ENCODE measurements at places on chromosomes 2 and 18. TPM values are rescaled to one million over a fixed set of nuclear protein-coding genes. Genes with fewer than 3 reads are reported as not detected.

The C2orf78 gene
- not detected for polyA plus RNA-seq

The AMER3 gene
- not detected for polyA plus RNA-seq

The CYRIA gene
- 5.4 TPM for polyA plus RNA-seq

The SLC5A6 gene
- polyA plus RNA-seq = 19.3 TPM

The DTNA gene
- 90.1 TPM for polyA plus RNA-seq

The CD8B gene
- polyA plus RNA-seq = 0.25 TPM

The OLA1 gene
- polyA plus RNA-seq = 236 TPM

The SP110 gene
- polyA plus RNA-seq = 11.9 TPM

The CBLN2 gene
- polyA plus RNA-seq = not detected

The IL1RL1 gene
- 0.35 TPM for polyA plus RNA-seq

The FAM237A gene
- not detected for polyA plus RNA-seq

The POTEI gene
- polyA plus RNA-seq = 0.04 TPM

The LCT gene
- not detected for polyA plus RNA-seq

- no peak for DNase-seq
Measured at GRCh38 chr2:185859506-185859905, 120.9 kb downstream of the FSIP2 start.

DNA sequence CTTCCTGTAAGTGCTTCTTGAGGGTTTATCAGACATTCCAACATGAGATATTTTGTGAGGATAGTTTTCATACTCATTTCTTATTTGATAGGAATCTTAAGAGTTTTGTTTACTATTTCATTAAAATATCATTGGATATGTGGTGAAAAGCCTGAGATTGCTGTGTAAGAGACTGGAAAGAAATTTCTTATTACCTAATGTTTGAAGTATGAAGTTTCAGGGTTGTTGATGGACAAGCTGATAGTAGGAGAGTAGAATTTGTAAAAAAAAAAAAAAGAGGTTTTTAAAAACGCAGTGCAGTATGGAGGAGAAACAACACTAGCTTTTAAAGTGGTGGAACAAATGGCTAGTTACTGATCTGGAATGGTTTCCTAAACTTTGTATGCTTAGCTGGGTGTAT lies 7.7 kb downstream of the EPB41L5 start:
- no peak for DNase-seq

- DNase-seq = no peak
Measured at GRCh38 chr2:78940998-78941397, 84.5 kb upstream of the REG3G start.

GRCh38 chr2:15825276-15825980 lies 114.9 kb upstream of the MYCN start:
- DNase-seq = no peak

DNA sequence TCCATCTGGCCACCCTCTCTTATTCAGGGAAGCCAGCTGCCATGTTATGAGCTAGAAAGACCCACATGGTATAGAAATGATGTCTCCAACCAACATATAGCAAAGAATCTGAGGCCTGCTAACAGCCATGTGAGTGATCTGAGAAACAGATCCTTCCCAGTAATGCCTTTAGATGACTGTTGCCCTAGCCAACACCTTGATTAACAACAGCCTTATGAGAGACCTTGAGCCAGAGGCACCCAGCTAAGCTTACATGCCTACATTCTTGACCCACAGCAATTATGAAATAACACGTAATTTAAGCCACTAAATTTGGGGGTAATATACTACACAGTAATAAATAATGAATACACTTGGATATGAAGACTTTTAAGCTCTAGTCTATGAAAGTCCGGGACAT lies 13.0 kb downstream of the KANSL1L start:
- DNase-seq = no peak

DNA sequence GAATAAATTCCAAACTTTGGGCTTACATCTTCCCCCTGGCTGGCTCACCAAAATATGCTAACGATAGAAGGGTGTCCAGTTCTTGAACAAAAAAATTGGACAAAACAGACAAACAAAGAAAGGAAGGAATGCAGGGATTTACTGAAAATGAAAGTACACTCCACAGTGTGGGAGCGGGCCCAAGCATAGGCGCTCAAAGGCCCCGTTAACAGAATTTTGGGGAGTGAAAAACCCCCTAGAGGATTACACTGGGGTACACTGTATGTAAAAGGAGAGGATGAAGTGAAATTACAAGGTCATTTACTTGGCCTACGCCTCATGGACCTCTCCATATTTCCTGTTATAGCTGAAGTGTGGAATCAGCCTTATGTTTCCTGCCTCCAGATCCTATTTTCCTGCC lies 899.7 kb downstream of the DSC3 start:
- no peak for DNase-seq

DNA sequence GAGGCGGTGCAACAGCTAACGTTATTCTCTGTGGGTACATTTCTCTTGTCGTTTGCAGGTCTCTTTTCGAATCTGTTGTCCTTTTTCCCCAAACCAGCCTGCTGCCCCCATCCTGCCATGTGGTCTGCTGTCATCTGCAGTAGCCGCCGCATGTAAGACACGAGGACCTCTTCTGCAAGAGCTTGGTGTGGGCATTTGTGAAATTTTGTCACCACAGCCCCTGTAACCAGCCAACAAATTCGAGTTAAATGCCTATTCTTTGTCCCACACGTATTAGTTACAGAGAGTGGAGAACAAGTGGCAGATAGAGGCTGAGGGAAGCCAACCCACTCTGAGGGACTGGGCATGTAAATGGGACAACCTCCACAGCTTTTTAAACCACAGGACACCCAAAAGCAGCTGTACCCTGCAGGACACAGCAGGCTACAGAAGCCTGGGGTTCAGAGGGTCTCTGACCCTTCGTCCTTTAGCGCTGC lies 35.0 kb downstream of the ITGA6 start:
- no peak for DNase-seq

DNA sequence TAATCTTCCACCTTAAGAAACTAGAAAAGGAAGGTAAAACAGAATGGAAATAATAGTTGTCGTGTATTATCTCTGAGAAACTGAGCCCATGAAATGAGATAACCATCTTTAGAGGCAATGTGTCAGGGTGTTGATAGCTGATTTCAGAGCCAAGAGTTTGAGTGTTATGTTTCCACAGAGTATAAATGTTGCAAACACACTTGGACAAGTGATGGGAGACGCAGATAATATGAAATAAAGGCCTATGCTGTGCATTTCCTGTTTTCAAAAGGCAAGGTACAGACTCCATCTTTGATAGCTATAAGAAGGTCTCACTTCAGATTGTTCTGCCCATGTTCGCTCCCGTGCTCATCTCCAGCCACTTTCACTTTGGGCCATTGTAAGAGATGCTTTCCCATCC lies 25.9 kb upstream of the DNER start:
- no peak for DNase-seq

DNA sequence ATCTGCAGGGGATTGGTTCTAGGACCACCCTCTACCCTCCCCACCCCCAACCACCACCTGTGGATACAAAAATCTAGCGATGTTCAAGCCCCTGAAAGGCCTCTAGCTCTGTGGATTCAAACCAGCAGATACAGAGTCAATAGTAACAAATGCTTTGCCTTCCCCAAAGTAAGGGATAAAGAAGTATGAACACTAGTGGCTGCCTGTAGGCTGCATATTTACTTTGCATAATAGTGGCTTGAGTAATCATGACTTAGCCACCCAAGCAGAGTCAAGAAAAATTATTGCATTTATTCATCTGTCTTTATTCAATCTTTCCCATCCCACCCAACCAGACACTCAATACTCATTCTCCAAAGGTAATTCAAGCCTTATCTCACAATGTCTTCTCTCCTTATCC lies 43.8 kb downstream of the SOCS6 start:
- DNase-seq = no peak

GRCh38 chr2:43676322-43677050 lies at the start of gene C1GALT1C1L:
Gene C1GALT1C1L (minus strand): TSS chr2:43676429. CDS start chr2:43676322, 107 bp downstream.
- no peak for DNase-seq

GRCh38 chr2:96109931-96110511 lies 6.3 kb downstream of the ADRA2B start:
- DNase-seq = no peak

DNA sequence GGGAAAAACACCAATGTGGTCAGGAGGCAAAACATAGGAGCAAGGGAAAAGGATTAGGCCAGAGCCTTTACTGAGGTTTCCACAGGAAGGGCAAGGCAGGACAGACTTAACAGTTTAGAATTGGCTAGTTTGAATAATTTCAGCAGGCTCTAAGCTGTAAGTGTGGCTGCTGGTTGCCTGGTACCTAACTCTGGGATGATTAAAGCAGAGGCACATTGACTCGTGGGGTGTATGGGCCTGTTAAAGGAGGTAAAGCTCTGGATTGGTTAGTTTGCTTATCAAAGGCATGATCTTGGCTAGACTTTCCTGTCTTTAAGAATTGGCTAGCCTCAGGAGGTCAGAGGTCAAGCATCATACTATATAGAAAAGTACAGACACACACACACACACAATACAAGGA lies 132.6 kb downstream of the SPAG16 start:
- no peak for DNase-seq

GRCh38 chr2:156339865-156340264 lies 7.3 kb upstream of the NR4A2 start:
- no peak for DNase-seq

DNA sequence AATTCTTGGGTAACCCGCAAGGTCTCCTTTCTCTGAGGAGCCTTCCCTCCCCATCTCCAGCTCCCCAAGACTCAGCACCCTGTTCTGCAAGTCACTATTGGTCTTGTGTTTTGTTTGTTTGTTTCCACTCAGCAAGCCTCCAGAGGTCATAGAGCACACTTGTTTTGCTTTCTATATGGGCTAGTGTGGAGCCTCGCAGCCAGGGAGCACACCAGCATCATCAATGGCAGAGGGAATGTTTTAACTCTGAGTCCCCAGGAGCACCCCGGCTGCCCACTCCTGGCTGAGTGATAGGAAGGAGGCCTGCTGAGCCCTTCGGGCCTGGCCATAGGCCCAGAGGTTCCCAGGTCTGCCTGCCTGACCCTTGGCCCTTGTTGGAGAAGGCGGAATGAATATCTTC lies 36.6 kb downstream of the GLI2 start:
- no peak for DNase-seq

DNA sequence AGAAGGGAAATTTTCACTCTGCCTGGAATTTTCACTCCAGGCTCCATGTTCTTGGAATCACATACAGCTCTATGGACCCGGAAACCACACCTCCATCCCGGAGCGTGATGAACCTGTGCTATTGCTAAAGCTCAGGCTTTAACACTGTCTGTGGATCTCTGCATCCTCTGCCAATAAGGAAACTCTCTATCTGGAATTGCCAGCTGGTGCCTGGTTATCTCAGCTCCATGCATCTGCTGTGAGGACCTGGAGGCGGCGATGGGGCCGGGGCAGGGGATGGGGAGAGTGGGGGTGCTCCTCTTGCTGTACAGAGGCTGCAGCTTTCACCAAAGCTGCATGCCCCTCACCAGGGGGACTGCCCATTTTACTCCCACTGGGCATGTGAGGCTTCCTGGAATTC lies 754.0 kb upstream of the SOX11 start:
- no peak for DNase-seq

GRCh38 chr18:9124824-9125223 lies 11.8 kb upstream of the ANKRD12 start:
- no peak for DNase-seq

DNA sequence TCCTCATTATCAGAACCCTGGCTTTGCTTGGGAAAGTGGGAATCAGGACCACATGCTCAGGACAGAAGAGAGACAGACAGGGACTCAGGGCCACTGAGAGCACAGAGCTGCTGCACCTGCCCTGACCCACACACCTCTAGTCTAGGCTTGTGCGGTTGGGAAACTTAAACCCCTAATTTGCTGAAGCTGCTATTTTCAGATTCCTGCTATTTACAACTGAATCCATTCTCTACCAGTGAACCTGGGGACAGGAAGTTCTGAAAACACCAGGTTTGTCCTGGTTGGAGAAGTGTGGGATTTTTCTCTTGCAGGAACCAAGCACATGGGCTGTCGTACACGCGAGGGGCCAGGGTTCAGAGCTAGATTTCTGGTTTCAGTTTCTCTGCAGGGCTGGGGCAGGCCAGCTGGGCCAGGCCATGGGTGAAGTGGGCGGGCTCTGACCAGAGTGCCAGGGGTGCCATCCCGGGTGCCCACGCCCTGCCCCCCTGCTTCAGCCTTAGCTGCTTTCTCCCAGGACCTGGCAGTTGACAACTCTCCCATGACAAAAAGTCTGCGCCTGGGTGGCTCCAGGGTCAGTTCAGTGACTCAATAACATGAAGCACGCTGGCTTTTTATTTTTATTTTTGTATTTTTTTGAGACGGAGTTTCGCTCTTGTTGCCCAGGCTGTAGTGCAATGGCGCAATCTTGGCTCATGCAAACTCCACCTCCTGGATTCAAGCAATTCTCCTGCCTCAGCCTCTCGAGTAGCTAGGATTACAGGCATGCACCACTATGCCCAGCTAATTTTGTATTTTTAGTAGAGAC lies 51.3 kb upstream of the SLC1A4 start:
- no peak for DNase-seq

- no peak for DNase-seq
Measured at GRCh38 chr18:9708434-9709303, 568 bp downstream of the RAB31 start.

DNA sequence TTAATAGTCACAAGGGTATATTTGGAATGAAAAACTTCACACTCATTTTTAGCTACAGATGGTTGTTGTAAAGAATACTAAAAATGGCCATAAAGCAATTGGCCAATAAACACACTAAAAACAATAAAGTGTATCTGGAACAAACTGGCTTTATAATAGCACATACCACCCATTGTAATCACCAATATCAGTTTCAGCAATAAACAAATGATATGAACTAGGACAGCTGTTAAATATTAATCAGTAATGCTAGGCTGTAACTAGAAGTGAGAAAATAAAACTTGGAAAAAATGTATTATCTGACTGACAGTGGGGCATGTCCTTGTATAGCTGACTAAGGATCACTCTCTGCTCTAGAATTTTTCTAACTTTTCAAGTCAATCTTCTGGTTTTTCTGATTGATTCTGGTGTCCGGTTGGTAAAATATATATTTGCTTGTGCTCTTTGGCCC lies 312.5 kb downstream of the RND3 start:
- DNase-seq = no peak

DNA sequence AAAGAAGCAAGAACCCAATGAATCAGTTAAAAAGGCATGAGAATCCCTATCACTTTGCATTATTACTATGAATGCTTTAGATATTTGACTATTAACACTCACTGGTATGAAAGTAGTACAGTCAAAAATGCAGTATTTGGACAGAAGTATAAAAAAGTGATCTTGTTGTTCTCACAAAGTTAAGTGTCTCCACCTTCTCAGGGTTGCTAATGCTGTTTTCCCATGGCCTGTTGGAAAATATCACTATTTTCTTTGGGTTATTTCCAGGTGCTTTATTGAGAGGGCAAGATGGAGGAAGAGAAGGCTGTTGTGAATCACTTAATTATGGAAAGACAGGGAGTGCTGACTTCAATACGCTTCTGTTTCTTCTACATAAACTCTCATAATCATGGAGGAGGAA lies 13.6 kb upstream of the CREB1 start:
- DNase-seq = no peak
